ENCODE measurements at places on chromosomes 7 and 10.

DNA sequence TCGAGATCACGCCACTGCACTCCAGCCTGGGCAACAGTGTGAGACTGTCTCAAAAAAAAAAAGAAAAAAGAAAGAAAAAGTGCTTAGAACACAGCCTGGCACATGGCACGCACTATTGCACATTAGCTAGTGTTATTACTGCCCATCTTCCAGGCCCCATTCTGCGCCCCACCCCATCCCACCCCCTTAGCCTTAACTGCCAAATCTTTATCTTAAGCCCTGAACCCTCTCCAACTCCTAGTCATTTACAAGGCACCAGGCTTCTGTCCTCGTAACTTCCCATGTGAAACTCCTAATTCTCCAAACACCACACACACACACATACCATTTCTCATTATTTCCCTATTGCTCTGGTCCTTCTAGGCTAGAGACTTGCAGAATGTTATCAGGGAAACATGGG, 4.8 kb downstream of the FRAT2 start:
- no peak for DNase-seq

DNA sequence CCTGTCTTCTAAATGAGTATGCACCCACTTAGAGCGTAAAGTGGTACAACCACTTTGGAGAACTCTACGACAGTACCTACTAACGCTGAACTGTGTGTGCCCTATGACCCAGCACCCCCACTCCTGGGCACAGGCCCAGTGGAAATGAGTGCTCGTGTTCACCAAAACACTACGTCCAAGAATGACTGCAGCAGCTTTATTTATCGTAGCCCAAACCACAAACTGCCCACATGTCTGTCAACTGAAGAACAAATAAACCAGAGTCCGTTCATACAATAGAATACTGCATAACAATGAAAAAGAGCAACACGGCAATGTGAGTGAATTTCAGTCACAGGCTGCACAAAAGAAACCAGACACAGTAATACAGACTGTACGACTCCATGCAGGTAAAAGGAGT, 35.4 kb downstream of the TLL2 start:
- no peak for DNase-seq

GRCh38 chr7:75980430-75981202, 13.8 kb downstream of the TMEM120A start:
- no peak for DNase-seq

DNA sequence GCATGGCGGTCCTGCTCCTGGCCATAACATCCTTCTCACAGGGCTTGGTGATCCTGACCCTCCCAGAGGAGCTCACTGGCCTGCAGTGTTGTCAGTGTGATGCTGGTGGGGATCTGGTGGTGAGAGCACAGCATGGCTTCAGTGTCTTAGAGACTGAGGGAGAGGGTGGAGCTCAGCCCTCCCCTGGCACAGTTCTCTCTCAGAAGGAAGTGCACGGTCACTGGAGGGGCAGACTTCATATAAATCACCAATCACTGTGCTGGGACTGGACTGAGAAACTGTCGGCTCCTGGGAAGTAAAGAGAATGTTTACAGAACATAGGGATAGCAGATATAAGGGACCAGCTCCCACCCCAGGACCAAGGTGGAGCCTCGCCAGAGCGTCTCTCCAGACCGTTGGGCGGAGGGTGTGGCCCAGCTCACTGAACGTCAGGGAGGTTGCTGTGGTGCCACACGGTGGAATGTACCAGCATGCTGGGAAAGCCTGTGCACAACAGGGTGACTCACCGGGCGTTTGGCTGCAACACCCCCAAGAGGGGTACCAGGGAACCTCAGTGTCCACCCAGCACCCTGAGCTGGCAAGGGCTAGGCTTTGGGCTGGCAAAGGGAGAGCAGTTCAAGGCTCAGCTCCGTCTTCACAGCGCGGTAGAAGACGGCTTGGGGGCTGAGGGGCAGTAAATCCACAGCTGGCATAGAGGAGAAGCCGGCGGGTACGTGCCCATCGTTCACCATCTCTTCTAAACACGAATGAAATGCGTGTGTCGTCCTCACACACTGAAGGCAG, 8.8 kb upstream of the GET4 start:
- no peak for DNase-seq

- DNase-seq = no peak
Observed at GRCh38 chr10:116364868-116365267, 40.6 kb downstream of the CCDC172 start.

DNA sequence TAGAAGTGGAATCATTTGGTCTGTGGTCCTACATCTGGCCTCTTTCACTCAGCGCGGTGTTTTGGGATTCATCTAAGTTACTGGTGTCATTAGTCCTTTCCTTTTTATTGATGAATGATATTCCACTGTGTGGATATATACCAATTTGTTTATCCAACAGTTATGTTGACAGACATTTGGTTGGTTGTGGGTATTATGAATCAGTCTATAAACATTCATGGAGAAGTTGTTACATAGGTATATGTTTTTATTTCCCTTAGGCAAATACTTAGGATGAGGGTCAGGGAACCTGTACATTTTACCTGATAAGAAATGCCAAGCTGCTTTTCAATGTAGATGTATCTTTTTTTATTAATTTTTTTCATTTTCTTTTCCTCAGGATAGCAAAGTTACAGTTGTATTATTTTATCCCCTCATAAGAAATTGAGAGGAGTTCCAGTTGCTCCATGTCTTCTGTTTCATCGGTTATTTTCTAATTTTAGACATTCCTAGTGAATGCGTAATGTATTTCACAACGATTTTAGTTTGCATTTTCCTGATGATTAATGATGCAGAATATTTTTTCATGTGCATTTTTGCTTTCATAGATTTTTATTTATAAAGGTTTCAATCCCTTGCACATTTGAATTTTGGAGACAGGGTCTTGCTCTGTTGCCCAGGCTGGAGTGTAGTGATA, 203.8 kb upstream of the SH2B2 start:
- no peak for DNase-seq

DNA sequence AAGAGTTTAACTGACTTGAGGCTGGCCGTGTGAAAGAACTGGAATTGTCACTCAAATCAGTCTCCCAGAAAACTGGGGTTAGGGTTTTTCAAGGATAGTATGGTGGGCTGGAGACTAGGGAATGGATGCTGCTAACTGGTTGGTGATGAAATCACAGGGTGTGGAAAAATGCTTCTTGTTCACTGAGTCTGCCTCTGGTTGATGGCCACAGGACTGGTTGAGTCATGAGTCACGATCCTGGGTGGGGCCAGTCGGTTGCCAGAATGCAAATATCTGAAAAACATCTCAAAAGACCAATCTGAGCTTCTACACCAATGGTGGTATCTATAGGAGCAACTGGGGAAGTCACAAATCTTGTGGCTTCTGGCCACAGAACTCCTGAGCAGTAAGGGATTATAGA, 16.3 kb upstream of the BAMBI start:
- no peak for DNase-seq

DNA sequence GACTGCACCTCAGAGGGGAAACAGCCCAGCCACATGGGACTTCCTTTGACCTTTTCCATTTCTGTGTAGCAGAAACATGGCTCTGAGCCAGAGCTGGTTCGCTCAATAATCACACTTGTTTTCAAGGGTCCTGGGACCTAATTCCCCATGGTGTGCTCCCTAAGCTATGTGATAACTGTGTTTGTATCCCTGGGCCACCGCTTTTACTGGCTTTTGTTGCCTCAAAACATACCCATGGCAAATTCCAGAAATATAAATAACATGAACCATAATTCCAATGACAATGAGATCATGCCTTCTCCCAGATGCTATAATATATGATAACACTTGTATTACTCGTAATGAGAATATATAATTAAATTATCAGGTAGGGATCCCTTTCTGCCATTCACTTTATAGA, 196.4 kb downstream of the GFRA1 start:
- no peak for DNase-seq

DNA sequence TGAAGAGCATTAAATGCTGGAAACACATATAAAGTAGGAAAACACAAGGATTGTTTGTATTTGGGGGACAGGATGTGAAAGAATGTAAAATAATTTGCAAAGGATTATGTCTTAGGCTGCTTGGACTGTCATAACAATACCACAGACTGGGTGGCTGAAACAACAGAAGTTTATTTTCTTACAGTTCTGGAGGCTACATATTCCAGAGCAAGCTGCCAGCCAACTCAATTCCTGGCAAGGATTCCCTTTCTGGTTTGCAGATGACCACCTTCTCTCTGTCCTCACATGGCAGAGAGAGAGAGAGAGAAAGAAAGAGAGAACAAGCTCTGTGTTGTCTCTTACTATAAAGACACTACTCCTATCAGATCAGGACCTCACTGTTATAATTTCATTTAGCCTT, 8.8 kb upstream of the LAMB4 start:
- no peak for DNase-seq

DNA sequence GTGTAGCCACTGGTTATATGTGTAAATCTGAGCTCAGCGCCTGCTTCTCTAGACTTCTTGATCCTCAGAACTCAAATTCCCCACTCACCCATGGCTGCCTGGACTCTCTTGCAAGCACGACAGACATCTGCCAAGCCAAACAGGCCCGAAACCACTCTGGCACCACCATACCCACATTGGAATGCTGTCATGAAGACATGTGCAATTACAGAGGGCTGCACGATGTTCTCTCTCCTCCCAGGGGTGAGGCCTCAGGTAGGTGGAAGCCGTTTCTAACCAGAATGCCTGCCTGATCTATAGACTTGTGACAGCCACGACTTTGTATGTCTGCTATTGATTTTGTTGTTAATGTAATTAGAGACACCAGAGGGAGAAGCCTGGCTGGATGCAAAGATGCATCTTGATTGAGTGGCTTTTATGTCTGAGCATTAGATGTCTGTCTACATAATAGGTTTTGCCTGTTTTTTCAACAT, 4.0 kb downstream of the BAMBI start:
- peak; percentile 44 for DNase-seq

DNA sequence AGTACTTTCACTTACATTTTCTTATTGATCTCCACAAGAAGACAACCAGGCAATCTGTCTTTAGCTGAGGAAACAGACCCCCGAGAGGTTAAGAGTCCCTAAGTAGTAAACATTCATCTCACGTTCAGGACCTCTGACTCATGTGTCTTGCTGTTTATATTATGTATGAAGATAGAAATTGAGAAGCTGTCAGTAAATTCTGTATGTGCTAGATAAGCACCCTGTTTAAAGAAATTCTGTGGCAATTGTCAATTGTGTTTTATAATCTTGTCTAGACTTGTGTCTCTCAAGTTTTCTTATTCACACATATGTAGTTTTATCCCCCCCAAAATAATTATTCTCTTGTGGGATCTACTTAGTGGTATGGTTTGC, 14.5 kb downstream of the ADK start:
- DNase-seq = no peak

DNA sequence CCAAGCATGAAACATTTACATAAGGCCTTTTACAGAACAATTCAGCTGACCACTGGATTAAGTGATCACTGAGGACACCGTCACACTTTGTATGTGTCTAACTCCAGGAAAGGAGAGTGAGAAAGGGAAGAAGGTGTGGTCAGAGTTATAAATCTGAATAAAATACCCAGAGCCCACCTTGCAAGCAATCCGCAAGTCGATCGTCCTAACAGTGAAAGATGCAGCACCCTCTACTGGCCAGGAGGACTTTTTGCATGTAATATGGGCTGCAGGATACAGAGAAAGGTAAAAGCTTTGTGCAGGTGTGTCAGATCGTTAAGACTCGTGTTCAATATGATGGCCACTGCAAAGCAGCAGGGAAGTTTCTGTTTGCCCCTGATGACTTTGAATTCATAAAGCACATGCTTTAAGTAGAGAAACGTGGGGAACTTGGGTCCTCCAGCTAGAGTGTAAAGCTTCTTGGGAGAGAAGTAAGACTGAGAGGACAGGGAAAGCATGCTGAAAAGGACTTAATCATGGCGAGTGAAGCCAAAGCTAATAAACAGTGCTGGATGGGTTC, 68.5 kb upstream of the BMPER start:
- DNase-seq = peak; percentile 10

GRCh38 chr7:7943951-7944350, 24.6 kb upstream of the GLCCI1 start:
- DNase-seq = no peak

- no peak for DNase-seq
Observed at GRCh38 chr7:138538518-138538917, 78.5 kb downstream of the TRIM24 start.

DNA sequence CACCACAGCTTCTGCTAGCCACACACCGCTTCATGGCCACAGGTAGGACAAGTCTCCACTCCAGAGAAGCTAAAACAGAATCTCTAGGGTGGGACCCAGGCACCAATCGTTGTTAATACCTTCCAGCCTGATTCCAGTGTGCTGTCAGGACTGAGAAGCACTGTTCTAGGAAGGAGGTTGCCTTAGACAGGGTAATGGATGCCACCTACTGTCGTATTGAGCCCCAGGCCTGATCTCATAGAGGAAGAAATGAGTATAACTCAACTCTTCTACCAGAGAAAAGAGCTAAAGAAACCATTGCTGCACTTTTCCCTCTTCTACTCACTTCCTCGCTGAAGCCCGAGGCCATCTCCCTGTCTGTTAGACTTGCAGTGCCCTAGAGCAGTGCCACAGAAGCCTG, 31.8 kb downstream of the CNNM1 start:
- no peak for DNase-seq

GRCh38 chr7:8151161-8151725, 110.7 kb downstream of the ICA1 start:
- no peak for DNase-seq

DNA sequence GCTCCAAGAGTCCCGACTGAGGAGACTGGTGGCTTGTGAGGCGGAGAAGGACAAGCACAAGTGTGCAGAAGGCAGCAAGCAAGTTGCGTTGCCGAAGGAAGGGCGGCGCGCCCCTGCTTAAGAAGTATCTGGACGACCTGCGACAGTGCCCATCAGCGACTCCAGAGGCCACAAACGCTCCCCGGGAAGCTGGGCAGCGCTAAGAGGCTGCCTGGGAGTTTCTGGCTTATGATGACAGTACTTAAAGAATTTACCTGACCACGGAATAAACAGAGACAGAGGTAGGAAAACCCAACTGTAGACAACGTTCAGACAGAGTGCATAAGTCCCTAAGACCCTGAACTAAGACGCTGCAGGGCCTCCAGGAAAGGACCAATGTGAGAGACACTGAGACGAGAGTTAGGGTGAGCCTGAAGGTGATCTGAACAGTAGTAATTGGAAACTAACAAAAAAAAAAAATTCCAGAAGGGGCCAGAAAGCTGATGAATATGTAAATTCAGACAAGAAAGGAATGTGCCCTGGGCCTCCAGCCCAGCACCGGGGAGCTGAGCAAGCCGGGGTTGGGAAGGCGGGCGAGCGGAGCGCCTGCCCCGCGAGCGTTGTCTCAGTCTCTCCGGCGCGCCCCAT, 1.0 kb downstream of the OSBPL3 start:
- peak; percentile 54 for DNase-seq

DNA sequence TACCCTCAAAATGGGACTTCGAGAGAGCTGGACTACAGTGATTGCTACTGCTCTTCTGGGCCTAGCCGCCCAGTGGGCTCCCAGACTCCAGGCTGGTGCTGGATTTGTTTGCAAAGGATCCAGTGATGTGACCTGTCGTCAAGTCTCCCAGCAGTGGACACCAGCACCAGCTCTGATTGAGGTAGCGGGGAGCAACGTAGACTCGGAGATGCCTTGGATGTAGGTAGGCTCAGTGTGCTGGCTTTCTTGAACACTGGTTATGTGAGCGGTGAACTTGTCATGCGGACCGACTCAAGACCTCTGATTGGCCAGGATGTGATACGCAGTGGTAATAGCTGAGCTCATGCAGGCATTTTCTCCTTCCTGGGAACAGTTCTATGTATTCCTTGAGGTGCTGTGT, 19.4 kb downstream of the AKR1C2 start:
- DNase-seq = no peak

Measured in ELF-1 (cell line).